Activated CD8-positive, alpha-beta T cell treated with anti-CD3 and anti-CD28 coated beads for 36 hours (primary cell): ENCODE measurements at places on chromosomes 6 and 20. TPM values are rescaled to one million over a fixed set of nuclear protein-coding genes. Genes with fewer than 3 reads are reported as not detected.

Gene PLAGL1
- total RNA-seq, result 20.7 TPM

DNA sequence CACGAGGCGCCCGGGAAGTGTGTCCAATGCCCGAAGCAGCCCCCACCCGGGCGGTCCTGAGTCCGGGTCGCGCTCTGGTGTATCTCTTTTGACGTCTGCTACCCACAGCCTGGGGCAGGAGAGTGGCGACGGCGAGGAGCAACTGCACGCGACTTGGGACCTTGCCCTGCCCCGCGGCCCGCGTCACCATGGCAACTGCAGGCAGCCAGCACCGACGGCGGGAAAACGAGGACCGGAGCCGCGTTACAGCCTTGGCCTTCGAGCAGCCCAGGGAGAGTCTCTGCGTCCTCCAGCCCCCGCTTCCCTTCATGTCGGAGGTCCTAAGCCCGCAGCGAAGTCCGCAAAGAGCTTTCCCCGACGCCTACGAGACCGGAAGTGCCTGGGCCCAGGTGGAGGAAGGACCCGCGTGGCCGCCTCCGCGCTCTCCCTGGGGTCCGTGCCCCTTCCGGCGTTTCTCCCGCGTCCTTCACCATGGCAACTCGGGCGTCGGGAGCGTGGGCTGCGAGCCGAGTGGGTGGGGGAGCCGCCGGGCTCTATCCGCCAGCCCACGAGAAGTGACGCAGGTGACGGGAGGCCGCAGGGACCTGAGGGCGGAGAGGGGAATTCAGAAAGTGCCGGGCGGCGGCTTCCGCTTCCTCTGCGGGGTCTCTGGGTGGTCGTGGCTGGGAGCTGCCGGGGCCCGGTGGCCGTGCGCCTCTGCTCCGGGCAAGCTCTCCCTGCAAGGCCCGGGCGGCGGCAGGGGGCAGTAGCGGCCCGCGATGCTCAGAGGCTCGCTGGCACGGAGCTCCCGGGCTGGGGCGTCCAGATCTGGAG is 88.6 kb upstream of the TGM3 start:
- H3K27ac ChIP-seq, result peak overlapping the region; percentile 23
- no peaks in the 10 kb centered on the region for H3K36me3 ChIP-seq
- DNase-seq, result peak; percentile 86
- peak overlapping the region; percentile 72 for H3K4me3 ChIP-seq
- peaks cover 13% of the 10 kb centered on the region for H3K27me3 ChIP-seq
- peaks cover 8% of the 10 kb centered on the region for H3K4me1 ChIP-seq

- no peak for DNase-seq
- no peak overlapping the region for H3K27ac ChIP-seq
- H3K4me3 ChIP-seq, result no peak overlapping the region
- no peaks in the 10 kb centered on the region for H3K36me3 ChIP-seq
Measured at GRCh38 chr6:7784706-7785105, 58.8 kb downstream of the BMP6 start.

Gene LZTS3
- 1.4 TPM for total RNA-seq

DNA sequence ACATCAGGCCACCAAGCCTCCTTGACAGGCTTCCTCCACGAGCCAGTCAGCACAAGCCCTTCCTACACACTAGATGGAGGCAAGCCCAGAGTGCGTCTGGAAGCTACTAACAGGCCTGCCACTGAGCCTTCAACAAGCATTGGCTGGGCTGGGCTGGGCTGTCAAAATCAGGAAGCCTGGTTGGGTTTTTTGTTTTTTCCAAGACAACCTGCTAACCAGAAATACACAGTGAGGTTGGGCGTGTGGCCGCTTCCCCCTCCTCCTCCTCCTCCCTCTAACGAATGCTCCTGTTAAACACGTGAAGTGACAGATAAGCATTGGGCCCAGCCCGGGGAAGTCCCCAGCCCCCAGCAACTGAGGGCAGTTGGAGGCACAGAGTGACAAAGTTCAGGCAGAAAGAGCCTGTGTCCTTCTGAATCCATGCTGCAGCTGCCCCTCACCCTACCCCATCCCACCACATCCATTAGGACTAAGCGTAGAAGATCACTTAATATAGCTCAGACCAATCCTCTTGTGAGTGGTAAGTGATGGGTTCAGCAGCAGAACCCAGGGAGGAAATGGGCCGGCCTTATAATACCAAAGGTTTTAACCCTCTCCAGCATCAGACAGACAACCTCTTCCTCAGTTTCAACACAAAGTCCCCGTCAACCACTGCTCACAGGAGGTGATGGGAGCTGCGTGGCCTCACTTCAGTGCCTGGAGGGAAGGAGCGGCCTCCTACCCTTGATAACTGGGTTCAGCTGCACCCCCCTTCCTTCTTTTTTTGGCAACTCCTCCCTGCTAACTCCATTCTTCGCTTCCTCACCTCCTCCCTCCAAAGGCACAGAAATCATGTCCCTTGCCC is 1.1 kb downstream of the NFATC2 start:
- peak overlapping the region; percentile 89 for H3K4me3 ChIP-seq
- peak overlapping the region; percentile 100 for H3K27ac ChIP-seq
- peak; percentile 93 for DNase-seq
- H3K4me1 ChIP-seq, result peaks cover 45% of the 10 kb centered on the region
- peaks cover 47% of the 10 kb centered on the region for H3K36me3 ChIP-seq

DNA sequence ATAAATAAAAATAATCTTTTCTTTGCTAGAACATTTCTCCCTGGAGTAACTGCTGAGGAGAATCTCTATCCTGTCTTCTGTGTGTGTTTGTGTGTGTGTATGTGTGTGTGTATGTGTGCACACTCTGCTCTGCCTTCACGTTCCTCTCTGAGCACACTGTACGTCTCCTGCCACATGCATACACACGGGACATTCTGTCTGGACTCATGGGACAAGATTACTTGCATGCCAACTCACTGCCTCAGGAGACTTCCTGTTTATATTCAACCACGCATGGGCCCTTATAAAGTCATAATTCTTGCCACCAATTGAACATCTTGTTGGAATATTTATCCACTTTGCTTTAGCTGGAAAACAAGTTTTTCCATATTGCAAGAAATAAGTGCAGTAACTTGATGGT is 930.6 kb downstream of the KIF16B start:
- H3K27ac ChIP-seq, result no peak overlapping the region
- no peak for DNase-seq
- no peaks in the 10 kb centered on the region for H3K4me1 ChIP-seq
- H3K36me3 ChIP-seq, result no peaks in the 10 kb centered on the region
- H3K27me3 ChIP-seq, result peaks cover 2% of the 10 kb centered on the region

DNA sequence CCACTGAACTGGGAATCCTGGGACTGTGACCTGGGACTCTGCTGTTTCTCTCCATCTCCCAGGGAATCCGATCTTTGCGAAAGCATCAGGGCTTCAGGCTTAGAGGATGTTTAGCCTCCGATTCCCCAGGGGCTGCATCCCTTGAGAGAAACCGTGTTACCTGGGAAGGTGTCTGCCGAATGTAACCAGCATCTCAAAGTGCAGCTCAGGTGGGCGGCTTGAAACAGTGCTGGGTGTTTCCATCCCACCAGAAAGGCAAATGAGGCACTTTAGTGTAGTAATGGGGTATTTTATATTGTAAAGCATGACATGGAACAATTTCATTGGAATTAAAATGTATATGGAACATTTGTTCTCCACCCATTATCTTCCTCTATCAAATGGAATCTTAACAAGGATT is 15.2 kb downstream of the CDH4 start:
- DNase-seq, result no peak
- no peaks in the 10 kb centered on the region for H3K36me3 ChIP-seq
- H3K27ac ChIP-seq, result no peak overlapping the region
- H3K4me1 ChIP-seq, result no peaks in the 10 kb centered on the region
- peaks cover 16% of the 10 kb centered on the region for H3K27me3 ChIP-seq
- no peak overlapping the region for H3K4me3 ChIP-seq

DNA sequence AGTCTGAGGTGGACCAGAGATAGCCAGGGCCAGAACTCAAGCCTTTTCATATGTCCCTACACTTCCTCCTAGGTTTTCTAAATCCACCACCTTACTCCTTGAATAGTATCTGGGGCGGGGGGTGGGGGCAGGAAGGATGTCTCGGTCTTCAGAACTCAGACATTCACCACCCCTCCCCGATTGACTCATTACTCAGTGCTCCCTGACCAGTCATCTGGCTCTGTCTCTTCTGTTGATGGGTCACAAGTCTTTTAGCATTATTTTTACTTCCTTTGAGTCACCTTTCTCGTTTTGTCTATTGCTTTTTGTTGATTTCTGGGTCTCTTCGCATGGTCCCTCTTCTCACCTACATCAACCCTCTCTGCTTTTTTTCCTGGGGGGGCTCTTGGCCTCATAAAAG is 23.3 kb downstream of the NOX3 start:
- no peaks in the 10 kb centered on the region for H3K36me3 ChIP-seq
- no peak overlapping the region for H3K27ac ChIP-seq
- DNase-seq, result no peak
- no peaks in the 10 kb centered on the region for H3K27me3 ChIP-seq
- peaks cover 11% of the 10 kb centered on the region for H3K4me1 ChIP-seq

- H3K36me3 ChIP-seq, result peaks cover 2% of the 10 kb centered on the region
- H3K27me3 ChIP-seq, result no peaks in the 10 kb centered on the region
- H3K4me1 ChIP-seq, result peaks cover 7% of the 10 kb centered on the region
- H3K27ac ChIP-seq, result no peak overlapping the region
Measured at GRCh38 chr6:169997187-169997929, 245.9 kb downstream of the ERMARD start.

Gene CAP2
- not detected for total RNA-seq

Gene SLC52A3
- not detected for total RNA-seq
